Activated CD8-positive, alpha-beta T cell treated with anti-CD3 and anti-CD28 coated beads, Interleukin-2, amount 10 ng/mL, durations not matched to agents 7 days and 5 days (primary cell): ENCODE measurements at places on chromosomes 2 and 18. TPM values are rescaled to one million over a fixed set of nuclear protein-coding genes. Genes with fewer than 3 reads are reported as not detected.

DNA sequence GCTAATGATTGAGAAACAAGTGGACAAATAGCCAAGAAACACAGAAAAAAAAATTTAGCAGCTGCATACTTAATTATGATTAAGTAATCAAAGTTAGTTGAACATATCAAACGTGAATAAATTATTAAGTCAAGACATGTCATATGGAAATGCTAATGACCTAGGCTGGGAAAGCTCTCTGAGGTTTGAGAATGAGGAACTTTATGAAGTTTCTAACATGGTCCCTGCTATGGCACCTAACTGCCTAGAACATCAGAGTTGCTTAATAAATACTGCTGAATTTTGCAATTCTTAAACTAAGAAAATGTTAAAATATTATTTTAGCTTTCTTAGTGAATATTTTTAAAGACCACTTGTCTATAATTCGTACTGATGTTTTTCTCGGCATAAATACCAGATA, 99.8 kb downstream of the AFF3 start:
- DNase-seq: no peak

DNA sequence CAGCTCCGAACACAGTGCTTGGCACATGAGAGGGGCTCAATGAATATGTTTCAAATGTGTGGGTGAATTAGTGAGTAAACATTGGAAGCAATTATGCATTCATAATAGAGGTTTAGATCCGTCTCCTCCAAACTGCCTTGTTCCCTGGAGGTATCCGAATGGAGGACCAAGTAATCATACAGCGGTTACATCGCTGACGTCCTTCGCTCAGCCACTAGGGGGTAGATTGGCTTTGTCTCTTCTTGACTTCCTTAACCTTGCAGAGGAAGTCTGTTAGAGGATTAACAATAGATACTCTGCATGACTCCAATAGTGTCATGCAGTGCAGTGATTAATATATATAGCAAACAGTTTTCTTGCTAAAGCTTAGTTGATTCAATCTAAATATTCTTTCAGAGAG, 517.0 kb downstream of the PTPRM start:
- no peak for DNase-seq

TMEM182 gene
- total RNA-seq: 4.4 TPM

ADAM23 gene
- not detected for total RNA-seq

IL36B gene
- not detected for total RNA-seq
